Eye (tissue), 1 donor: ENCODE measurements at places on chromosomes 13 and 19.

- no peak for DNase-seq
Observed at GRCh38 chr19:8518536-8518935, 4.6 kb upstream of the ZNF414 start.

DNA sequence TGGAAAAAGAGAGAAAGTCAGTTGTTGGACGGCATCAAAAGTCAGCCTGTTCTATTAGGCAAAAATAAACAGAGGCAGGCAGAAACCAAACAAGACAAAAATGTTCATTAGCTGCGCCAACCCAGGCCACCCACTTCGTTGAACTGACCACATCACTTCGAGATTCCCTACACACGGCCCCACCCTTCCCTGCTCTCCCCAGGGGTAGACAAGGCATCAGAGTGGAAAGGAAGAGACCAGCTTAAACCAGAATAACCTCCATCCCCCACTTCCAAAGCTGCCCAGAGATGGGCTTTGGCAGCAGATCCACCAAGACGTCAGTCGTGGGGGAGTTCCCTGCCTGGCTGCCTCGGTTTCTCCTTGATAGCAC lies 204.6 kb upstream of the TSHZ3 start:
- DNase-seq, result peak; percentile 46

DNA sequence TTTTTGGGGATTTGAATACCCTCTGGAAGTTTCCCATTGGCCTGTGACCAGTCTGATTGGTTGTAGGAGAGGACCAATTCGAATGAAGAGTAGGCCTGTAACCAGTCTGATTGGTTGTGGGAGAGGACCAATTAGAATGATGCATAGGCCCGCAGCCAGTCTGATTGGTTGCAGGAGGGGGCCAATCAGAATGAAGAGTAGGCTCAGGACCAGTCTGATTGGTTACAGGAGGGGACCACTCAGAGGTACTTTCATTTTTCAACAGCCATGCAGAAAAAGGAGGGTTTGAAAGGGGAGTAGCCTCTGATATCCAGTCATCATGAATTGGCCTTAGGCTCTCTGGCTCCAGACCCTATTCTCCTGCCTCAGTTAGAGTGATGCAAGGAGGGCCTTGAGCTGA lies 30.4 kb upstream of the SLC1A5 start:
- DNase-seq, result no peak

GRCh38 chr13:39930544-39931444 lies 275.3 kb downstream of the COG6 start:
- DNase-seq, result peak; percentile 66

GRCh38 chr19:42130254-42130573 lies 2.0 kb downstream of the POU2F2 start:
- no peak for DNase-seq

GRCh38 chr19:33797802-33798671 lies 1.4 kb downstream of the KCTD15 start:
- peak; percentile 80 for DNase-seq
